Brain pericyte (primary cell): ENCODE measurements at places on chromosomes 2 and 18.

DNA sequence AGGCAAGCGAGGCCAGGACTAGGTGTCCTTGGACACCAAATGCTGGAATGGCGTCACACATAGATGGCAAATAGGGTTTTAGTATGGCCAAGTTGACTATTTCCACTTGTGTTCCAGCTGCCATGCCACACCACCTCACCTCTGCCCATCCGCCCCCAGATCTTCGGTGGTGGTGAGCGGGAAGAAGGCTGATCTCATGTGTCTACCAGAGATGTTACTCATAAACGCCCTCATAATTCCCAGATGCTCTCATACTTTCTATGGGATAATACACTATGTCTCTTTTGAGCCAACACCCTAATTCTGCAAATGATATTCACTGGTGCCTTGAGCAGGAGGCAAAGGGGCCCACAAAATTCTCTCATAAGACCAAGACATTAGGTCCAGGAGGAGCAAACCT lies 281.1 kb upstream of the FN1 start:
- DNase-seq = no peak

GRCh38 chr18:31634331-31634713 lies 42.6 kb downstream of the TTR start:
- no peak for DNase-seq

DNA sequence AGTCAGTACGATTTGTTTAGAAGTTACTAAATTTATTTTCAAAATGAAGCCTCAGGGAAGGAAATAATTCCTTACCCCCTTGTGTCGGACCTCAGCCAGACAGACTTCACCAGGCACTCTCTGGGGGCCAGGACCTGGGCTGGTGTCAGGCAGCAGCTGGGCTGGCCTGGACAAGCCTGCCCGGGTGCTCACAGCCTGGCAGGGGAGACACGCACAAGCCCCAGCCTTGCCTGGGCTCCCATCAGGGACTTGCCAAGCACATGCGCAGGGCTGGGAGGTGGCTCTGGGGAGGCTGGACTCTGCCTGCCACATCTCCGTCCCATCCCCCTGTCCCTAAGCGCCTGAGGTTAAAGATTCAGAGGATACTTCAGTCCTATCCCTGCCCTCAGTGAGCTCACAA lies 56.8 kb upstream of the HS6ST1 start:
- no peak for DNase-seq

GRCh38 chr2:134712736-134713135 lies 6.1 kb downstream of the TMEM163 start:
- DNase-seq = no peak

- DNase-seq = no peak
Measured at GRCh38 chr2:107001062-107001461, 115.1 kb upstream of the ST6GAL2 start.
